GM03348 (cell line): ENCODE measurements at places on chromosomes 5 and 9.

GRCh38 chr9:75824816-75825568, 65.5 kb upstream of the PCSK5 start:
- DNase-seq, result no peak

GRCh38 chr9:114403153-114403756, 15.5 kb upstream of the AKNA start:
- DNase-seq, result no peak

- DNase-seq, result no peak
These were observed 495.6 kb upstream of the CTNND2 start for GRCh38 chr5:12399868-12400267.

DNA sequence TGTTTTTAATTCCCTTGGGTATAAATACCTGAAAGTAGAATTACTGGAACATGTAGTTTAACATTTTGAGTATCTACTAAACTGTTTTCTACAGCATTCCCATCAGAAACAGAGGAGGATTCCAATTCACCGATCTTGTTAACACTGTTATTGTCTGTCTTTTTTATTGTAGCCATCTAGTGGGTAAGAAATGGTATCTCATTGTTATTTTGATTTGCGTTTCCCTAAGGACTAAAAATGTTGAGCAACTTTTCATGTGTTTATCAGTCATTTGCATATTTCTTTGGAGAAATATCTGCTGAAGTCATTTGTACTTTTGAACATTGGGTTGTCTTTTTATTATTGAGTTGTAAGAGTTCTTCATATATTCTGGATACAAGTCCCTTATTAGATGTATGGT, 135.2 kb upstream of the NFIL3 start:
- no peak for DNase-seq

- DNase-seq, result no peak
These were observed 3.8 kb downstream of the NOL6 start for GRCh38 chr9:33469891-33470290.
